ENCODE measurements at places on chromosomes 13 and 19.
A peak's percentile ranks its signal among the peaks of the same experiment; 100 is the strongest.

DNA sequence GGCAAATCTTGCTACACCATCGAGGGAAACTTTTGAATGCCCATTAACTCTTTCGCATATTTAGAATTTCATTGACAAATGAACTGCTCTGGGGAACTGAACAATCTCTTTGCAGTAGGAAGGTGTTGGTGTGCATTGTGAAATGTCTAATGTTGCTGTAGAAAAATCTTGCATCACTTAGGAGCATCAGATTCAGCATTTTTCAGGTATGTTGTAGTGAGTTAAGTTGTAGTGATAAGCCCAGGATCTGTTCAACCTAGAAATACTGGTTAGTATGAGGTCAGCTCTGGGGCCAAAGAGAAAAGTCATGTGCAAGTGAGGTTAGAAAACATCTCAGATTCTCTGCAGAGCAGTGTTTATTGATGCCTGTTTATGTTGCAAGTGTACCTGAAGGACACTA, 4.1 kb downstream of the FRY start:
- no peak for DNase-seq

DNA sequence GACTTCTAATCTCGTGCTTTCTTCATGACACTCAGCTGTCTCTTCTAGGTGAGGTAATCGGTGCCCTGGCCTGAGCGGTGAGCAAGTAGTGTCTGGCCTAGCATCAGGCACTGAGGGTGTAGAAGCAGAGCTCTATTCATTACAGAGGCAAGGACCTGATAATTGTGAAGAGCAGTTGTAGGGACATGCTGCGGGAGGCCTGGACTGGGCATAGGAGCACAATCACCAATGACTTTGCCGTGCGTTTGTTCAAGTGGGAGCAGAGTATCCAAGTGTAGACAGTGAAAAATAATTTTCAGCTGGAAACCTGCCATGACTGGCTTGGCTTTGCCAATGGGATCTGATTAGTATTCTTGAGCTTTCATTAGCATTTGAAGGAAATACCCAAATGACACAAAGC, 32.1 kb upstream of the DCLK1 start:
- DNase-seq: no peak

- DNase-seq: no peak
Observed at GRCh38 chr13:45851171-45851921, at the start of gene SIAH3. TSS of gene SIAH3 (minus strand) at chr13:45851753. CDS start at chr13:45851629, 124 bp downstream.

DNA sequence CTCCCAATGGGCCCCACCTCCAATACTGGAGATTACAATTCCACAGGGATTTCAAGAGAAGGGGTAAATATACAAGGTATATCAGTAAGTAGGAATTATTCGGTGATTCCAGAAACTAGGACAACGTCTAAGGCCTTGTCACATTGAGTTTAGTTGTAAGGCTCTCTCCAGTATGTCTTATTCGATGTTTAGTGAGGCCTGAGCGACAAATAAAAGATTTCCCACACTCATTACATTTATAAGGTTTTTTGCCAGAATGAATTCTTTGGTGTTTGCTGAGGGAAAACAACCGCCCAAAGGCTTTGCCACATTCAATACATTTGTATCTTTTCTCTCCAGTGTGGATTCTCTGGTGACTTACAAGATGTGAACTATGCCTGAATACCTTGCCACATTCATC, 19.1 kb upstream of the ZNF841 start:
- no peak for DNase-seq

DNA sequence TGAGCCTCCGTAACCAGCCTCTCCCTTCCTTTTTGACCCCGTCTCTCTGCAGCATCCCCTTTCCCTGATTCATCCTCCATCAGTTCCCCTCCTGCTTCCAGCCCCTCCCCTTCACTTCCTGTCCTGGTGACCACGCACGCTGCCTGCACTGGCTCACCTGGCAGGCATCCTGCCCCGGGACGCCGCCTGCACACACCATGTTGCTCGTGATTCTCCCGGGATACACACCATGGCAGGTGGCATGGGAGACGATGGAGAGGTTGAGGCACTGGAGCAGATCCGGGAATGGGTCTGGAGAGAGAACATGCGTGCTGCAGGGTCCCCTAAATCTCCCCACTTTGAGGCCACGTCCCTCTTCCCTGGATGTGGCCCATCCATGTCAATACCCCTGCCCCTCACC, 4.2 kb downstream of the KLK12 start:
- DNase-seq: no peak

DNA sequence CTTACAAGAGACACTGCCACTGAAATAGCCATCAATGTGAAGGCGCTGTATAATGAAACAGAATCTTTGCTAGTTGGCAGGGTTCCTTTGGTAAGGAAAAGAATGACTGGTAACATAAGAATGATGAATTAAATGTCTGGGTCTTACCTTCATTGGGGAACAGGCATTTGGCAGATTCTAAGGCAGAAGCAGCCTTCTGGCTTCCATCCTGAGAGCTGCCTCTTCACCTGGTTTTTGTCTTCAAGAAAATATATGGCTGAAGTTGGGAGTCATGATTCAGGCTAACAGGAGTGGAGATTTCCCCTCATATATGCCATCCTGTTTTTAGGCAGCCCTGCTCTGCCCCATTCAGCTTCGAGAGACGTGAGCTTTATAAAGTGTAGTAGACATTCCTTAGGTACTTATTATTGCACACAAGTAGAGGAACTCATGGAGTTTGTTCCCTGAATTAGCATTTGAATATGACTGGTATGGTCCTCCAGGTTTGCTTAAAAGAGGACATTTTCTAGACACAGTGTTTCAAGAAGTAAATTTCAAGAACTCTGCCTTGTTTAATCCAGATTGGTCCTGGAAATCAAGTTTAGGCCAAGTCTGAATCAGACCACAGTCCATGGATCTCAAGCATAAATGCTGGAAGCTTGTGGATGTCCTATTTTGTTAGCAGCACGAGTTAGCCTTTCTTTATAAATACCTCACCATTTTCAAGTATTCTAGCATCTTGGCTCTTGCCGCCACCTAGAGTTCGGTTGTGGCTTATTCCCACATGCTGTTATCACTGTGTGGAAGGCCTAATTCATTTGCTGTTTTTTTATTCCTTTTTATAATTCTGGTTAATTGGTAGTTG, 56.2 kb upstream of the AKAP11 start:
- no peak for DNase-seq

DNA sequence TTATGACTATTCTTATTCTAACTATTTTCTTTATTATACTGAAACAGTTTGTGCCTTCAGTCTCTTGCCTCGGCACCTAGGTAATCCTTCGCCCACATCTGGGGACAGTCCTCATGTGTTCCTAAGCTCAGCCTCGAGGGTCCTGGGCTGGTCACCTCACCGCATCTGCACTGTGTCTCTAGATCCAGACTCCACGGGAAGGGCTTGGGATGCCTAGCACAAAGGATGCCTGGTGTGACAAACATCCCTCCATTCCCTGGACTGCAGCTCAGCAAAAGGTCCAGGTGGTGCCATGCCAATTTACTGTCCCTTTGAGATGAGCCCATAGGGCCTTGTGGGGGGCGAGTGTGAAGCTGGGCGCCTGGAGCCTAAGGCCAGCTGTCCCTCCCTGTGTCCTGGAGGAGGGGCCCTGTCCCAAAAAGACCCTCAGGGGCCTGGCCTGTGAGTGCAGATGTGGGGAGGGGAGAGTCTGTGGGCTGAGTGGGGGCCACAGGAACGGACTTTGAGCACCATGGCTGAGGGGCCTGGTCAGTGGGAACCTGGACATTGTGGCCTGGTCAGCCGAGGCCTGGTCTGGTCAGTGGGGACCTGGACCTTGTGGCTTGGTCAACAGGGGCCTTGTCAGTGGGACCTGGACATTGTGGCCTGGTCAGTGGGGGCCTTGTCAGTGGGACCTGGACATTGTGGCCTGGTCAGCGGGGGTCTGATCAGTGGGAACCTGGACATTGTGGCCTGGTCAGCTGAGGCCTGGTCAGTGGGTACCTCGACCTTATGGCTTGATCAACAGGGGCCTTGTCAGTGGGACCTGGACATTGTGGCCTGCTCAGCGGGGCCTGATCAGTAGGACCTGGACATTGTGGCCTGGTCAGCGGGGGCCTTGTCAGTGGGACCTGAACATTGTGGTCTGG, 45.1 kb upstream of the TPM4 start:
- no peak for DNase-seq

- no peak for DNase-seq
Observed at GRCh38 chr13:46388846-46389245, 1.8 kb upstream of the RUBCNL start.

DNA sequence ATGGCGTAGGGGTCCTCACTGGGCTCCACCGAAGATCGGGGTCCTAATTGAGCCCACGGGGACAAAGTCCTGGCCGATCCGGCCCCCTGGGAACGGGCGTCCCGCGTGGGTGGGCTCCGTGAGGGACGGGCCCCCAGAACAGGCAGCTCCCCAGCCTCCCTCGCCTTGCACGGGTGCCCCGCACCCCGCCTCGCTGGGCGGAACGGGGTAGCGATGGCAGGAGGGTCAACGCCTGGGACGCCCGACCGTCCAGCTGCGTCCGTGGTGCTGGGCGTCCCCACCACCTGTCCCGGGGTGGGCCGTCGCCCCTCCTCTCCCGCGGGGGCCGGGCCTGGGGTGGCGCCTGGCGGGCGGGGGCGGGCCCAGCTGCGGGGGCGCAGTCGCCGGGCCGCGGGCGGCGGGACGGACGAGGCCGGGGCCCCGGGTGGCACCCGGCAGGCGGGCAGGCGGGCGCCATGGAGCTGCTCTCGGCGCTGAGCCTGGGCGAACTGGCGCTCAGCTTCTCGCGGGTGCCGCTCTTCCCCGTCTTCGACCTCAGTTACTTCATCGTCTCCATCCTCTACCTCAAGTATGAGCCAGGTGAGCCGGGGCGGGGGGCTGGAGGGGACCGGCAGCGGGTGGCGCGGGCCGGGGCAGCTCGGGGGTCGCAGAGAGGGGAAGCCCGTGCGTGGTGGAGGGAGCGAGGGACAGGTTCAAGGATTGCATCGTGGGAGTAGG, at the start of gene TMEM38A:
TSS of gene TMEM38A (plus strand) at position 377 of the 717 bp plus-strand sequence. CDS start at position 456, 79 bp downstream.
- peak; percentile 86 for DNase-seq

- no peak for DNase-seq
Observed at GRCh38 chr19:17391371-17392151, 2.4 kb downstream of the CCDC194 start.

- DNase-seq: no peak
Observed at GRCh38 chr19:17294051-17294891, 9.0 kb downstream of the ABHD8 start.

- DNase-seq: no peak
Observed at GRCh38 chr19:53988981-53989380, 2.5 kb upstream of the CACNG6 start.

GRCh38 chr19:18886972-18887371, 9.0 kb downstream of the CERS1 start:
- DNase-seq: no peak

GRCh38 chr19:6979399-6979798, 41.8 kb downstream of the MBD3L2B start:
- DNase-seq: no peak

GRCh38 chr19:36449059-36449670, 30.7 kb upstream of the ZFP82 start:
- no peak for DNase-seq

DNA sequence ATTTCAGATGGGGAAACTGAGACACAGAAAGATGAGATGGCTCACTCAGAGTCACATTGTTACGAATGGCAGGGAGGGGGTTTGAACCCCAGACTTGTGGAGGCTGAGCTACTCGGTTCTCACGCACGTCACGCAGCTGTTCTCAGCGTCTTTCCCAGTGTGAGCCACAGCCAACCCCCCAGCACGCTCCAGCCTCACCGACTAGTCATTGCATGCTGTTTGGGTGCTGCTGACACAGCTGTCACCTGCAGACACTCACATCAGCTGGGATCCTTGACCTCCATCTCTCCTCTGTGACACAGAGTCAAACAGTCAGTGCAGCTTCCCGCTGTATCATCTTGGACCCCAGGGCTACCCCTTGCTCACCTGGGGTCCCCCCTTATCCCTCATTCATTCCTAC, 2.4 kb upstream of the NCAN start:
- DNase-seq: no peak

DNA sequence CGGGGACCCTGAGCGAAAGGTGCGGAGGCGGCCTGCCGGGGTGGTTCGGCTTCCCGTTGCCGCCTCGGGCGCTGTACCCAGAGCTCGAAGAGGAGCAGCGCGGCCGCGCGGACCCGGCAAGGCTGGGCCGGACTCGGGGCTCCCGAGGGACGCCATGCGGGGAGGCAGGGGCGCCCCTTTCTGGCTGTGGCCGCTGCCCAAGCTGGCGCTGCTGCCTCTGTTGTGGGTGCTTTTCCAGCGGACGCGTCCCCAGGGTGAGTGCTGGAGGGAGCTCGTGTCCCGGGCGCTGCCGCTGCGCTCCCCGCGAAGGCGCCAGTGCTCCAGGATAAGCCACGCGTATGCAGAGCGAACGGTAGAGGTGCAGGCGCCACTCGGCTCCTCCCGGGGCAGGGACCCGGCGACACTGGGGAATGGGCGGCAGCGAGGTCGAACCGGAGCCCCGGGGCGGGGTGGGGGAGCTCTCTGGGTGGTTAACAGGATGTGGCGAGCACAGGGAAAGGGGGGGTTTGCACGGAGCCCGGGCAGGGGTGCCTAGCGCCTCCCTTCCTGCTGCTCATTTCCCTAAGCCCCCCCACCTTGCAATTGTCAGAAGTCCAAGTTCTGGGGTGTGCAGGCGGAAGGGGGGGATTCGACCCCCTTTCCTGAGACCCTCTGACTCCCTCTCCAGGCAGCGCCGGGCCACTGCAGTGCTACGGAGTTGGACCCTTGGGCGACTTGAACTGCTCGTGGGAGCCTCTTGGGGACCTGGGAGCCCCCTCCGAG, at the start of gene IL27RA:
TSS of gene IL27RA (plus strand) at position 44 of the 762 bp plus-strand sequence. CDS start at position 155, 111 bp downstream.
- DNase-seq: peak; percentile 31

DNA sequence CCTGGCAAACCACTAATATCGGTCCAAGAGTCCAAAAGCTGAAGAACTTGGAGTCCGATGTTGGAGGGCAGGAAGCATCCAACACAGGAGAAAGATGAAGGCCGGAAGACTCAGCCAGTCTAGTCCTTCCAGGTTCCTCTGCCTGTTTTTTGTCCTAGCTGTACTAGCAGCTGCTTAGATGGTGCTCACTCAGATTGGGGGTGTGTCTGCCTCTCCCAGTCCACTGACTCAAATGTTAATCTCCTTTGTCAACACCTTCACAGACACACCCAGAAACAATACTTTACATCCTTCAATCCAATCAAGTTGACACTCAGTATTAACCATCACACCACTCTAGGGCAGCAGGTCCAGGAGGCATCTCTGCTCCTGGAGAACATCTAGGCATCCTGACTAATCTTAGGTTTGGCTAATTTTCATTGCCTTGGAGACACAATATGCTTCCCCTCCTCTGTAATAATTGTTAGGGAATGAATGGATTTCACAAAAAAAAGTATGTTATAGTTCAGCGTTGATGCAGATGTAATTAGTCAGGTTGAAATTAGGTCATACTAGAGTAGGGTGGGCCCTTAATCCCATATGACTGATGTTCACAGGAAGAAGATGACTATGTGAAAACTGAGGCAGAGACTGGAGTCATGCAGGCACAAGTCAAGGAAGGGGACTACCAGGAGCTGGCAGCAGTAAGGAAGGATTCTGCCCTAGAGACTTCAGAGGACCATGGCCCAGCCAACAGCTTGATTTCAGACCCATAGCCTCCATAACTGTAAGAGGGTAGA, 183.4 kb downstream of the RBM26 start:
- no peak for DNase-seq

DNA sequence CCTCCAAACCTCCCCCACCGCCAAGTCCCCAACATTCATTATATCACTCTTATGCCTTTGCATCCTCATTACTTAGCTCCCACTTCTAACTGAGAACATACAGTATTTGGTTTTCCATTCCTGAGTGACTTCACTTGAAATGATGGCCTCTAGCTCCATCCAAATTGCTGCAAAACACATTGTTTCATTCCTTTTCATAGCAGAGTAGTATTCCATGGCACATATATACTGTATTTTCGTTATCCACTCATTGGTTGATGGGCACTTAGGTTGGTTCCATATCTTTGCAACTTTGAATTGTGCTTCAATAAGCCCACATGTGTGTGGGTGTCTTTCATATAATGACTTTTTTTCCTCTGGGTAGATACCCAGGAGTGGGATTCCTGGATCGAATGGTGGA, 233.1 kb downstream of the ZNF536 start:
- DNase-seq: no peak

Measured in gastrocnemius medialis (tissue), 4 donors.